Upper lobe of left lung (tissue), 6 donors: ENCODE measurements at places on chromosomes 11 and 22. TPM values are rescaled to one million over a fixed set of nuclear protein-coding genes. Genes with fewer than 3 reads are reported as not detected.

DNA sequence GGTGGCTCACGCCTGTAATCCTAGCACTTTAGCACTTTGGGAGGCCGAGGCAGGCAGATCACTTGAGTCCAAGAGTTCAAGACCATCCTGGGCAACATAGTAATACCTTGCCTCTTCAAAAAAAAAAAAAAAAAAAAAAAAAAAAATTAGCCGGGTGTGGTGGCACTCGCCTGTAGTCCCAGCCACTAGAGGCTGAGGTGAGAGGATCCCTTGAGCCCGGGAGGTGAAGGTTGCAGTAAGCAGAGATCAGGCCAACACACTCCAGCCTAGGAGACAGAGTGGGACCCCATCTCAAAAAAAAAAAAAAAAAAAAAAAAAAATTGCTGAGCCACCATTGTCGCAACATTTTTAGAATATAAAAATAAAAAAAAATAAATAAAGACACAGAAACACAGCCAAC, 7.6 kb downstream of the CKAP5 start:
- H3K4me1 ChIP-seq, result peaks cover 7% of the 10 kb centered on the region
- H3K4me3 ChIP-seq, result no peak overlapping the region
- DNase-seq, result no peak
- no peaks in the 10 kb centered on the region for H3K27me3 ChIP-seq
- no peaks in the 10 kb centered on the region for H3K36me3 ChIP-seq

GRCh38 chr11:78564490-78565467, 9.9 kb downstream of the NARS2 start:
- no peak overlapping the region for H3K4me3 ChIP-seq
- no peaks in the 10 kb centered on the region for H3K27me3 ChIP-seq
- H3K4me1 ChIP-seq, result peaks cover 30% of the 10 kb centered on the region
- H3K36me3 ChIP-seq, result no peaks in the 10 kb centered on the region

DNA sequence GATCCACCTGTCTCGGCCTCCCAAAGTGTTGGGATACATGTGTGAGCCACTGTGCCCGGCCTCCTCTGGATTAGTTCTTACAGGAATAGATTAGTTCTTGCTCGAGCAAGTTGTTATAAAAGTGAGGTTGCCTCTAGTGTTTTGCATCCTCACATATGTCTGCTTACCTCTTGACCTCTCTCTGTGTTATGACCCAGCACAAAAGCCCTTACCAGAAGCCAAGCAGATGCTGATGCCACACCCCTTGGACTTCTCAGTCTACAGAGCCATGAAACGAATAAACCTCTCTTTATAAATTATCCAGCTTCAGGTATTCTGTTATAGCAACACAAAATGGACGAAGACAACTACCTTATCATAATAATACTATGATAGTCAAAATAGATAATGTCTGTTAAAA, 22.4 kb upstream of the FDX1 start:
- no peaks in the 10 kb centered on the region for H3K4me1 ChIP-seq
- H3K27me3 ChIP-seq, result no peaks in the 10 kb centered on the region
- H3K27ac ChIP-seq, result no peak overlapping the region
- H3K4me3 ChIP-seq, result no peak overlapping the region

DNA sequence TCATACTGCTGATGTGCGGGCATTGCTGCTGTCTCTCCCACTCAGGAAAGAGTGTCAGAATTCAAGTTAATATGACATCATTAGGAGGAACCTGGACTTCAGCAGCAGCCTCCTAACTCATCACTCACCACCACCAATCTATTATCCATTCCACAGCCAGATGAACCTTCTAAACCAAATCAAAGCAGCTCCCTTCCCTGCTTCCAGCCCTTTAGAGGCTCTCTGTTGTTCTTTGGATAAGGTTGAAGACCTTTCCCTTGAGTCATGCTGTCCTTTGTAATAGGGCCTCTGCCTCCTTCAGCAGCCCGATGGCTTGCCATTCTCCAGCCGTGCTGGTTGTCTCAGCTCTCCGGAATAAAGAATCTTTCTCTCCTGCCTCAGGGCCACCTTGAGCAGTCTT, 301.3 kb downstream of the DDX10 start:
- H3K4me3 ChIP-seq, result no peak overlapping the region
- DNase-seq, result no peak
- H3K4me1 ChIP-seq, result no peaks in the 10 kb centered on the region
- H3K27me3 ChIP-seq, result no peaks in the 10 kb centered on the region
- no peaks in the 10 kb centered on the region for H3K36me3 ChIP-seq
- H3K27ac ChIP-seq, result no peak overlapping the region

GRCh38 chr11:18394928-18395734, 768 bp downstream of the LDHA start:
- no peaks in the 10 kb centered on the region for H3K27me3 ChIP-seq
- peak; percentile 33 for DNase-seq
- peak overlapping the region; percentile 95 for H3K27ac ChIP-seq
- peaks cover 26% of the 10 kb centered on the region for H3K36me3 ChIP-seq
- peak overlapping the region; percentile 81 for H3K4me3 ChIP-seq

Gene NPTXR
- 3.0 TPM for total RNA-seq

GRCh38 chr22:49906799-49907290, 11.4 kb downstream of the ALG12 start:
- H3K27me3 ChIP-seq, result no peaks in the 10 kb centered on the region
- no peaks in the 10 kb centered on the region for H3K4me1 ChIP-seq
- H3K27ac ChIP-seq, result no peak overlapping the region

- no peaks in the 10 kb centered on the region for H3K4me1 ChIP-seq
- no peak for DNase-seq
- H3K27ac ChIP-seq, result no peak overlapping the region
- H3K4me3 ChIP-seq, result no peak overlapping the region
Measured at GRCh38 chr11:2250485-2250884, 19.9 kb downstream of the ASCL2 start.

GRCh38 chr11:16925561-16926065, 88.6 kb downstream of the PLEKHA7 start:
- H3K27ac ChIP-seq, result peak overlapping the region; percentile 1
- DNase-seq, result peak; percentile 35
- peak overlapping the region; percentile 47 for H3K4me3 ChIP-seq
- peaks cover 15% of the 10 kb centered on the region for H3K4me1 ChIP-seq
- peaks cover 5% of the 10 kb centered on the region for H3K27me3 ChIP-seq
- no peaks in the 10 kb centered on the region for H3K36me3 ChIP-seq

DNA sequence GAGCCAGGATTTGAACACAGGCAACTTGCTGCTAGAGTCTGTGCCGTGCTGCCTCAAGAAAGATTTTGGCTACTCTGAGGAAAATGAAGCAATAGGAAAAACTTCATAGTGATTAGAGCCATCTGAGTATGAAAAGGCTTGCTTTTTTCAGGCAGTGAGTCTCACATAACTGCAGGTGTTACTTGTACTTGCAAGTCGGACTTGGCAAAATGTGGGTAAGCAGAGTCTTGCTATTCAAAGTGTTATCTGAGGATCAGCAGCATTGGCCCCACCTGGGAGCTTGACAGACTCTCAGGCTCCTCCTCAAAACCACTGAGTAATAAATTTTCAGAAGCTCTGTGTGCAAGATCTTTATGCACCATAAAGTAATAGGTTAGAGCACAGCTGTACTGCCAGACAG, 18.1 kb downstream of the RNF141 start:
- no peak for DNase-seq
- no peaks in the 10 kb centered on the region for H3K27me3 ChIP-seq
- peaks cover 65% of the 10 kb centered on the region for H3K36me3 ChIP-seq
- peaks cover 5% of the 10 kb centered on the region for H3K4me1 ChIP-seq
- H3K4me3 ChIP-seq, result no peak overlapping the region
- H3K27ac ChIP-seq, result no peak overlapping the region

GRCh38 chr11:66172146-66172545, 96.3 kb upstream of the RAB1B start:
- H3K36me3 ChIP-seq, result no peaks in the 10 kb centered on the region
- DNase-seq, result no peak
- H3K4me3 ChIP-seq, result no peak overlapping the region
- H3K27me3 ChIP-seq, result no peaks in the 10 kb centered on the region
- H3K27ac ChIP-seq, result no peak overlapping the region
- no peaks in the 10 kb centered on the region for H3K4me1 ChIP-seq

Gene OR51G1
- not detected for total RNA-seq

GRCh38 chr22:20214853-20215252, 53.3 kb downstream of the RTN4R start:
- no peaks in the 10 kb centered on the region for H3K36me3 ChIP-seq
- no peak for DNase-seq
- no peak overlapping the region for H3K27ac ChIP-seq
- no peak overlapping the region for H3K4me3 ChIP-seq
- H3K4me1 ChIP-seq, result peaks cover 7% of the 10 kb centered on the region
- H3K27me3 ChIP-seq, result no peaks in the 10 kb centered on the region

- peak overlapping the region; percentile 84 for H3K27ac ChIP-seq
- no peak overlapping the region for H3K4me3 ChIP-seq
- DNase-seq, result peak; percentile 92
Measured at GRCh38 chr22:36405671-36406538, 18.1 kb upstream of the MYH9 start.

DNA sequence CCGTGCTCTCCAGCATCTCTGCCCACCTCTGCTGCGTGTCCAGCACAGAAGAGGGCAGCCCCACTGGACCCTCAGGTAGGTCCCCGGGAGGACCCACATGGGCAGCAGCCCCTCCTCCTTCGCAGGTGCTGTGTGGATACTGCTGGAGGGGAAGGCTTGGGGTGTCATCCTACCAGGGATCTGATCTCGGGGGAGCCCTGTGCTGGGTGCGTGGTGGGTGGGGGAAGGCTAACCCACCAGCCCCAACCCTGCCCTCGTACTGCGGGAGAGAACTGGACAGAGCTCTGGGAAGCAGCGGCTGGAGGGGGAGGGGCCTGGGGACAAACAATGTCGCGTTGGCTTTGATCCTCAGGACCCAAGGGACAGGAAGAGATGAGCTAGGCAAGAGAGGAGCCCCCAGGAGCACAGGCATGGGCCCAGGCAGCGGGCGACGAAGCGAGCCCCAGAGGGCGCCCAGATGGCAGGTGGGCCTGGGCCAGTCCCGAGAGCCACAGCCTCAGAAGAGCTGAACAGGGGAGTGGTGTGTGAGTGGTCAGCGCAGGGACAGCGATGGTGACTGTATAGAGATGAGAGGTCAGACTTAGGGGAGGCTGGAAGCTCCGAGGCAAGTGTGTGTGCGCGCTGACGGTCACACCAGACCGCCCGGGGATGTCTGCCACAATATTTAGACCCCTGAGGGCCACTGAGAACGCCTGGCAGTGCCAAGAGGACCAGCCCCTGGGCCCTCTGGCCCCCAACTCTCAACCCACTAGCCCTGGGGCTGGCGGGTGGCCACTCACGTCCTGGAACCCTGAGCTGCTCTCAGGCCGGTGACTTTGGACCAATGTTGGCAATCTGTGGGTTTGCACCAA, 1.4 kb upstream of the PIM3 start:
- H3K4me3 ChIP-seq, result peak overlapping the region; percentile 79
- peak overlapping the region; percentile 96 for H3K27ac ChIP-seq
- H3K36me3 ChIP-seq, result peaks cover 27% of the 10 kb centered on the region

DNA sequence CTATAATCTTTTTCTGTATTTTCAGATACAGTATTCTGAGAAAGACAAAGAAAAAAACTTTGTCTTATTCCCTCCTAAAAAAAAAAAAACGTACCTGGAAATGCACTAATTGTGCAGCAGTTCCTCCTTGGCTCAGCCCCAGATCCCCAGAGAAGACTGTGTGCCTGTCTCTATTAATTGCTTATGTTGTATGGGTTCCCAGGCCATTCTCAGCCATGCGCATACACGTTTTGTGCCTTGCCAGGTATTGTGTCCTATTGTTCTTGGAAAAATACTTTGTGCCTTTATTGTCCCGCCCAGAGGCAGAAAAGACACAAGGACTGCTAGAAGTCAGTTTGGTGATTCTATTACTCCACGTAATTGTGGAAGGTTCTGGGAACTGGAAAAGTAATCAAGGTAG, 91.2 kb downstream of the PIWIL4 start:
- H3K4me3 ChIP-seq, result no peak overlapping the region
- H3K36me3 ChIP-seq, result no peaks in the 10 kb centered on the region
- no peak for DNase-seq

Gene DCHS1
- total RNA-seq, result 9.3 TPM

GRCh38 chr22:27107386-27107785, 450.0 kb downstream of the MIAT start:
- no peaks in the 10 kb centered on the region for H3K4me1 ChIP-seq
- H3K27ac ChIP-seq, result no peak overlapping the region
- H3K4me3 ChIP-seq, result no peak overlapping the region
- no peaks in the 10 kb centered on the region for H3K36me3 ChIP-seq
- no peak for DNase-seq
- no peaks in the 10 kb centered on the region for H3K27me3 ChIP-seq

DNA sequence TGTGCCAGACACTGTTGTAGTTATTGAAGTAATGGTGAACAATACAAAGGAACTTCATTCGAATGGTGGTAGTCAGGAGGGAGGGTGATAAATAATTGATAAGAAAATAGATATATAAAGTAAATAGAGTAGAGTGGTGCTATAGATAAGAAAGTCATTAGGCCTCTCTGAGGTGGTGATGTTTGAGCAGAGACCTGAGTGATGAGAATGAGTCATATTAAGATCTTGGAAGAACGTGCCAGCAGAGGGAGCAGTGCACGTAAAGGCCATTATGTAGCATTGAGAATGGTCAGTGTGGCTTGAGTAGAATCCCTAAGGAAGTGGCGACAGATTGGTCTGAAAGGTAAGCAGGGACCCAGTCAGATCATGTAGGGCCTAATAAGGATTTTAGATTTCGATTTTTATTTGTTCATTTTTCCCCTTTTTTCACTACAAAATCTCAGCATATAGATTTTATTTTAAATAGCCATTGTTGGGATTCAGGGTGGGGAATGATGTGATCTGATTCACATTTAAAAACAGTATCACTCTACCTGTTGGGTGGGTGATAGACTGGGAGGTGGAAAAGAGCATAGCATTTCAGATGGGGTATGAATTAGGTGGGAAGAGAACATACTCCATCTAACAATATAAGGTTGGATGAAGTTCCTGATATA, 44.7 kb downstream of the CCDC90B start:
- H3K4me1 ChIP-seq, result no peaks in the 10 kb centered on the region
- no peaks in the 10 kb centered on the region for H3K36me3 ChIP-seq
- no peak for DNase-seq
- no peak overlapping the region for H3K27ac ChIP-seq

- DNase-seq, result no peak
- H3K4me3 ChIP-seq, result no peak overlapping the region
- peaks cover 4% of the 10 kb centered on the region for H3K4me1 ChIP-seq
- no peaks in the 10 kb centered on the region for H3K27me3 ChIP-seq
Measured at GRCh38 chr11:122137078-122137793, 21.2 kb upstream of the BLID start.

DNA sequence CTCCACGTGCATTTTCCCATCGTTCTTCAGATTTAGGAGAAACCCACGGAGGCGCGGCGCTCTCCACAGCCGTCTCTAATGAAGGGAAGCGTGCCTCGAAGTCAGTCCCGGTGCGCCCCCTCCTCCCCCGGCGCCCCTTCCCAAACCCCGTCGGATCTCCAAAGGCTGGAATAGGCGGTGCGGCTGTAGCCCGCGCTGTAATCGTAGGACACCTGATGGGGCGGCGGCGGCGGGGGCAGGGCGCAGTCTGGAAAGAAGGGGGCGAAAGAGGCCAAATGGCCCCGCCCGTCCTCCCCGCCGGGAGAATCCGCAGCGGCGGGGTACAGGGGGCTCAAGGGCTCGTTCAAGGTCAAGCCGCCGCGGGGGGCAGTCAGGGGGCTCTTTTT, 1.3 kb downstream of the FAM181B start:
- no peak for DNase-seq
- H3K27ac ChIP-seq, result no peak overlapping the region
- H3K4me3 ChIP-seq, result peak overlapping the region; percentile 53
- peaks cover 9% of the 10 kb centered on the region for H3K4me1 ChIP-seq
- peaks cover 30% of the 10 kb centered on the region for H3K27me3 ChIP-seq

Gene VSIG10L2
- not detected for total RNA-seq

GRCh38 chr22:37079668-37080171, 28.2 kb downstream of the KCTD17 start:
- DNase-seq, result peak; percentile 62
- H3K27ac ChIP-seq, result peak overlapping the region; percentile 40
- H3K36me3 ChIP-seq, result no peaks in the 10 kb centered on the region
- H3K27me3 ChIP-seq, result no peaks in the 10 kb centered on the region

Gene CCDC34
- total RNA-seq, result 6.4 TPM

Gene TSPAN4
- 156 TPM for total RNA-seq

Gene P2RX3
- total RNA-seq, result not detected
